ENCODE measurements at places on chromosomes 1 and 21. TPM values are rescaled to one million over a fixed set of nuclear protein-coding genes. Genes with fewer than 3 reads are reported as not detected.

The BROX gene
- total RNA-seq, result 64.1 TPM

The HSF2BP gene
- 0.72 TPM for total RNA-seq

The SV2A gene
- total RNA-seq, result 7.7 TPM

The UBASH3A gene
- total RNA-seq, result 77.4 TPM

The LCE1F gene
- total RNA-seq, result not detected

GRCh38 chr1:66248746-66249145 lies 285.2 kb upstream of the SGIP1 start:
- H3K4me3 ChIP-seq, result no peak overlapping the region
- DNase-seq, result no peak
- H3K36me3 ChIP-seq, result peaks cover 4% of the 10 kb centered on the region
- H3K4me1 ChIP-seq, result peaks cover 64% of the 10 kb centered on the region
- H3K27me3 ChIP-seq, result no peaks in the 10 kb centered on the region
- H3K27ac ChIP-seq, result no peak overlapping the region

The AMY1C gene
- total RNA-seq, result not detected

GRCh38 chr1:234821840-234822239 lies 211.9 kb upstream of the IRF2BP2 start:
- H3K36me3 ChIP-seq, result no peaks in the 10 kb centered on the region
- peaks cover 3% of the 10 kb centered on the region for H3K27me3 ChIP-seq
- no peak for DNase-seq
- H3K4me3 ChIP-seq, result no peak overlapping the region
- peaks cover 5% of the 10 kb centered on the region for H3K4me1 ChIP-seq

The TEDDM1 gene
- total RNA-seq, result not detected

The SHISA4 gene
- 0.57 TPM for total RNA-seq

GRCh38 chr1:103267266-103267665 lies 158.9 kb upstream of the COL11A1 start:
- H3K27ac ChIP-seq, result no peak overlapping the region
- no peaks in the 10 kb centered on the region for H3K36me3 ChIP-seq
- DNase-seq, result no peak
- no peaks in the 10 kb centered on the region for H3K4me1 ChIP-seq
- H3K27me3 ChIP-seq, result no peaks in the 10 kb centered on the region

GRCh38 chr1:156154317-156154749 lies 948 bp downstream of the SEMA4A start:
- peak overlapping the region; percentile 85 for H3K27ac ChIP-seq
- peak overlapping the region; percentile 81 for H3K4me3 ChIP-seq
- no peaks in the 10 kb centered on the region for H3K27me3 ChIP-seq
- peak; percentile 71 for DNase-seq

DNA sequence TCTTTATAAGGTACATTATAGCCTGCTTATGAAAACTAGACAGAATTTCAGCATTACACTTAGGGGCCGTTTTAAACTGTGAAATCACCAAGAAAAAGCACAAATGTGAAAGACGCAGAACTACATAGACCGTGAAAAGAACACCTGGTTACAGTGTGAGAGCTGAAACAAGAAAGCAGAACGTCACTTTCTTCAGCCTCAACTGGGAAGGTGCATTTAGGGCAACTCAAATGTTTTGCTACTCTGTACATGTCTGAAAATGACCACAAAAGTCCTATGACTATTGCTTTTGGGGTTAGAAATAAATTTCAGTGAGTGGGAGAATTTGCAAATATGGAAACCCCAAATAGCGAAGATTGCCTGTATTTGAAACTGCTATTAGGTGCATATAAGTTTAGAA lies 268.7 kb downstream of the OLFM3 start:
- H3K4me1 ChIP-seq, result no peaks in the 10 kb centered on the region
- DNase-seq, result no peak
- no peak overlapping the region for H3K4me3 ChIP-seq
- H3K36me3 ChIP-seq, result no peaks in the 10 kb centered on the region

GRCh38 chr1:154621875-154622274 lies 13.9 kb upstream of the ADAR start:
- peak overlapping the region; percentile 75 for H3K27ac ChIP-seq
- DNase-seq, result no peak
- H3K4me3 ChIP-seq, result no peak overlapping the region
- no peaks in the 10 kb centered on the region for H3K27me3 ChIP-seq
- H3K4me1 ChIP-seq, result peaks cover 60% of the 10 kb centered on the region

DNA sequence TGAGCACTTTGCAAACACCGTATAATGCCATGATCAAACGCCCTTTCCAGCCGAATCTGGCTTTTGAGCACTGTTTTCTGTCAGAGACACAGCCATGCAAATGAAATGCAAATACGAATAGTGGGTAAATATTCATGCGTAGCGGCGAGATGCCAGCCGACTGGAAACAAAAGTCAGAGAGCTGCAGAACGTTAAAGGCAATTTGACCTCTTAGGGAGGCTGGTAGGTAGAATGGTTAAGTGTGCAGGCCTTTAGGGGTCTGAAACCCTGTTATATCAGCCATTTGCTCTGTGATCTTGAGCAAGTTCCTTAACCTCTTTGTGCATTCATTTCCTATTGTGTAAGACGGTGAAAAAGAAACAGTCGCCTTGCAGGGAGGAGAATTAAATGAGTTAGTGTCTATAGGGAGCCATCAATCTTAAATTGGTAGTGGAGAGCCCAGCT lies 6.5 kb upstream of the SDHB start:
- no peak overlapping the region for H3K4me3 ChIP-seq
- peak overlapping the region; percentile 48 for H3K27ac ChIP-seq
- no peak for DNase-seq
- H3K4me1 ChIP-seq, result peaks cover 6% of the 10 kb centered on the region

The DYNLT5 gene
- total RNA-seq, result not detected

The MPL gene
- not detected for total RNA-seq

The AUNIP gene
- total RNA-seq, result 8.1 TPM

- DNase-seq, result no peak
- peaks cover 13% of the 10 kb centered on the region for H3K27me3 ChIP-seq
- H3K36me3 ChIP-seq, result no peaks in the 10 kb centered on the region
- no peak overlapping the region for H3K4me3 ChIP-seq
- no peaks in the 10 kb centered on the region for H3K4me1 ChIP-seq
Observed at GRCh38 chr1:153587314-153587713, 21.7 kb upstream of the S100A2 start.

GRCh38 chr1:56452027-56453011 lies 127.0 kb downstream of the PLPP3 start:
- H3K4me3 ChIP-seq, result no peak overlapping the region
- H3K4me1 ChIP-seq, result no peaks in the 10 kb centered on the region
- no peak overlapping the region for H3K27ac ChIP-seq
- H3K36me3 ChIP-seq, result no peaks in the 10 kb centered on the region
- H3K27me3 ChIP-seq, result no peaks in the 10 kb centered on the region
- DNase-seq, result no peak

The ARMH1 gene
- 47.4 TPM for total RNA-seq
